H4 (cell line): ENCODE measurements at places on chromosomes 6 and 20. TPM values are rescaled to one million over a fixed set of nuclear protein-coding genes. Genes with fewer than 3 reads are reported as not detected.

ADGB gene
- not detected in 2 replicates for total RNA-seq

EPHA7 gene
- total RNA-seq, result 1.7 and 5.6 TPM in 2 replicates

PLG gene
- not detected in 2 replicates for total RNA-seq

DSP gene
- total RNA-seq, result 0.02 and 0.04 TPM in 2 replicates

- DNase-seq, result no peak
Observed at GRCh38 chr20:57215426-57215825, 51.0 kb downstream of the BMP7 start.

PM20D2 gene
- 4.7 and 4.9 TPM in 2 replicates for total RNA-seq

DNA sequence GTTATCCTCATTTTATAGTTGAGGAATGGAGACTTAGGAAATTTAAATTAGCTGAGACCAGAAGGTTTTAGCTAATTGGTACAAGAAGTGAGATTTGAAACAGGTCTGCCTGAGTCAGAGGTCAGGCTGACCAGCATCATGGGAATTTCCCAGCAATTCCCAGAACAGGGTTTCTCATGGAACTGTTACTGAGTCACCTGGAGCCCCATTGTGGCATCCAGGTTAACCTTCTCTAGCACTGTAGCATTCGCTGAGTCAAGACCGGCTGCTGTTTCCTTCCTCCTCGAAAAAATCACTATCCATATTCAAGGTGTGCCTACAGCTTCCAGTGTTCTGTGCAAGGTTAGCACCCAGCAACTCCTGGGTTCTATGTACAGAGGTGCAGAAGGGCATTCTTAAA, 238.0 kb upstream of the MAN1A1 start:
- DNase-seq, result no peak

ANGPT4 gene
- 0.53 and 1.3 TPM in 2 replicates for total RNA-seq

NKX2-4 gene
- 1.1 and 1.8 TPM in 2 replicates for total RNA-seq

- DNase-seq, result no peak
Observed at GRCh38 chr6:144666781-144667180, 381.6 kb downstream of the UTRN start.

LY6G6C gene
- total RNA-seq, result not detected in 2 replicates

PERP gene
- 40.0 and 47.8 TPM in 2 replicates for total RNA-seq

- DNase-seq, result no peak
Observed at GRCh38 chr20:16311756-16312155, 261.5 kb downstream of the KIF16B start.

- DNase-seq, result no peak
Observed at GRCh38 chr6:112413780-112414179, 66.7 kb downstream of the RFPL4B start.

- no peak for DNase-seq
Observed at GRCh38 chr20:47137231-47137870, 219.1 kb downstream of the ZMYND8 start.

DNA sequence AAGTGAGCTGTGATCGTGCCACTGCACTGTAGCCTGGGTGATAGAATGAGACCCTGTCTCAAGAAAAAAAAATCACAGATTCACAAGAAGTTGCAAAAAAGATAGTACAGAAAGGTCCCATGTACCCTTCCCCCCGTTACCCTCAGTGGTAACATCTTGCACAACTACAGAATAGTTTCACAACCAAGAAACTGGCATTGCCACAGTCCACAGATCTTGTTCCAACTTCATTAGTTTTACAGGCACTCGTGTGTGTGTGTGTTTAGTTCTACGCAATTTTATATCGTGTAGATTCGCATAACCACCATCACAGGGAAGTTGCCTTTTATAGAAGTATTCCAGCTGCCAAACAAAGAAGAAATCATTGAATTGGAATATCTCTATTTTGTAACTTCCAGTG, 19.1 kb downstream of the SPATA2 start:
- DNase-seq, result no peak

DNA sequence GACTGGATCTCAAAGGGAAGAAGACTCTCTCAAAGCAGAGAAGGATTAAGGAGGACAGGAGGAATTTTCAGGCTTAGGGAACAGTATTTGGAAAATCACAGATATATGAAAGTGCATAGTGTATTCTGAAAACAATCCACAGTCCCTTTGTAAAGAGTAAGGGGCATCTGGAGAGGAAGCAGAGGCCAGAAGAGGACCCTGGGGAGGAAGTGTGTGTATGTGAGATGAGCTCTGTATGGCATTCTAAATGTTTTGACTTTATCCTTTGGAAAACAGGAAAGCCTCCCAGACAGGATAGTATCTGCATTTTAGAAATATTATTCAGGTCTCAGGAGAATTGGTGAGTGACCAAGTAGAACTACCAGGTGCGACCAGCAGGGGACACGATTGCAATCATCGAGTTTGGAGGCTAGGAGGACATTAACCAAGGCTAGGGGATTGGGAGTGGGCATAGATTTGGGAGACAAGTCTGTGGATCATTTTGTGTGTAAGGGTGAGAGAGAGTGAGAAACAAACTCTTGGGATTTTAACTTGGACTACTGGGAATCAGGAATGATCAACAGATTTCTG, 38.3 kb upstream of the FAM184A start:
- DNase-seq, result no peak

HEY2 gene
- 0.93 TPM in 1 of 2 replicates, not detected in the other for total RNA-seq

- DNase-seq, result no peak
Observed at GRCh38 chr6:84804720-84805119, 40.3 kb upstream of the TBX18 start.

DNA sequence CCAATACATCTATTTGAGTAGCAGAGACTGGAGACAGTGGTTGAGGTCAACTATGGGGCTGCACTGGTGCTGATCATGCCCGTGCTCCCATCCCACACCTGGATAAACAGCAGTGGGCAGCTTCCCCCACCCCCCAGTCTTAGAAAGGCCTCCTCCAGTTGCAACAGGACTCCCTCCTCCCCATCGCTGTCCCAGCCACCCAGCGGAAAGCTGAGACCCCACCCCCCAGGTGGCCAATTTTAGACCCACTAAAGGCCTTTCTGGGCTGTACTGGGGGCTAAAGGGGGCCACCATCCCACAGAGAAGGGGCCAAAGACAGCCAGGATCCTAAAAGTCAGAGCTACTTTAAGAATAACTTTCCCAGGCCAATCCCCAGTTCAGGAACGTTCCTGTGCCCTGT, 1.2 kb upstream of the SSTR4 start:
- DNase-seq, result no peak

GRCh38 chr6:53918854-53919510, 124.2 kb downstream of the LRRC1 start:
- no peak for DNase-seq

AHCY gene
- 154 and 162 TPM in 2 replicates for total RNA-seq

- DNase-seq, result peak; percentile 57
Observed at GRCh38 chr20:51766994-51767866, 960 bp downstream of the ATP9A start.

GRCh38 chr6:54085541-54085940, 25.7 kb upstream of the MLIP start:
- DNase-seq, result no peak

DNA sequence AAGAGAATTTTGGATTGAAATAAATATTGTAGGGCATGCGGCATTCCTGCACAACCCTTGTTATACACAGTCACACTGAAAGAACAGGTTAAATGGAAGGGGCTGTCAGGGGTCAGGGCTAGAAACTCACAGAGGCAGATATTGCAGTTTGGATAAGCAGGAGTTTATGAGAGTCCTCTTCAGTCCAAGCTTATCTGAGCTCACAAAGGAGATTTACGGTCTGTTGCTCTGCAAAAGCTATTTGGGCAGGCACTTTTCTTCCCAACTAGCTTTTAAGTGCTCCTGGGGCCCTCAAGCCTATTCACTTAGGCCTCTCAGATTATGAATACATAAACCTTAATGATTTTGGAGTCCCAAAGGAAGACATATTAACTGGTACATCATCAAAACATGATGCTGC, 156.2 kb downstream of the SOX4 start:
- no peak for DNase-seq

DNA sequence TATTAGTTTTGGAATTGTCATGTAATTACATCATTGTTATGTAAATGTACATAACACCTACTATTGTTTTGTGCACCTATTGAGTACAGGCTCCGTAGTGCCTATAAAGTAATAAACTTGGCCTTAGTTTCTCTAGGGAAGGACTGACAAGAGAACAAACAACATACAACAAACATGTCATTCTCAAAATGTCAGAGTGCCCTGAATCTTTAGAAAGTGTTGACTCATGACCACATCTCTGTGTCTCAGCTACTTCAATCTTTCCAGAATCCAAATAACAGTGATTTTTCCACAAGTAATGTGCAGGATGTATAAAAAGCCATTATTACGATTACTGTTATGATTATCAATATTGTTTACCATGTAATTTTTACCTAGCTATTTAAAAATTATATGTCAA, 17.2 kb downstream of the LAMP5 start:
- no peak for DNase-seq

DNA sequence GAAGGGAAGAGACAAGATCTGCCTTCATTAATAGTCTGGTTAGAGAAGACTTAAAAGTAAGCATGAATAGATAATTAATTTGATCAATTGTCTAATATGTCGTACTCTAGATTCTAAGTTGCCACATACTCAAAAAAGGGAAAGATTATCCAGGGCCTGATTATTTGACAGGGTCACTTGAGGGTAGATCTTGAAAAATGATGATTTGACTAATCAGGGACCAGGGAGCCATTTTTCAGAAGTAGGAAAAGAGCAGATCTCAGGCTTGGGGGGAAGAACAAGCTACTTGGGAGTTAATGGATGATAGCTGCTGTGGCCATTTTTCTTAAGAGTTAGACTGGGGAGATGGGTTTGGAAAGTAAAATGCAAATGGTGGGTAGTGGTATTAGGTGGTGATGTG, 21.0 kb downstream of the ABCF1 start:
- DNase-seq, result no peak

DNA sequence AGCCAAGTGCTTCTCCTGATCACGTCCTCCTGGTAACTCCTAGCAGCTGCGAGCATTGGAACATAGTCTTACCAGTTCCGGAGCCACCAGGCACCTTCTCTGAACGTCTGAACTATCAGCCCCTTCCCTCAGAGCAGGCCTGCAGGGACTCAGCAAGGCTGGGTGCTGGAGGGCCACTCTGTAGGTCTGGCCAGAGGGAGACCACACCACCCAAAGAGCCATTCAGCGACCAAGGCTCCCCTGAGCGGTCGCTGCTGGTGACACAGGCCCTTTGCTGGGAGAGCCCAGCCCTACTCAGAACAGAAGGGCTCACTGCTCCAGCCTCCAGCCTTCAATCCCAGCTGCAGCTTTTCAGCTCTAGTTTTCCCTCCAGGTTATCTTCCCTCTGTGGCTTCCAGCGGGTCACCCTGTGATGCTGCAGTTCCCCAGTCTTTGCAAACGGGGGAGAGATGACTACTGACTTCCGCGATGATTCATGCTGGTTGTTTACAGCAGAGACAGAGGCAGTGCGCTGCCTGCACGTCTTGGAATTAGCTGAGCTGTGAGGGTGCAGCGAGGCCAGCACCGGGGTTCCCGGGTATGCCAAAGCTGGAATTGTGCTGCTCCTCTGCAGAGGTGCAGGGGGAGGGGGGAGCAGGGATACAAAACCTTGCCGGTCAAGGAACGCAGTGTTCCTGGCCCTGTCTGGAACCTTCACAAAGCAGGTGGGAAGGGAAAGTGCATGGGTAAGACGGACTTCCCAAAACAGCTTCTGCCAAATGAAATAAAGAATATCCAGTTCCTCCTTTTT, 161.4 kb downstream of the LY86 start:
- DNase-seq, result peak; percentile 92

PBX2 gene
- 14.3 and 17.4 TPM in 2 replicates for total RNA-seq

VIP gene
- total RNA-seq, result not detected in 2 replicates

GRCh38 chr6:139485742-139486475, 111.5 kb upstream of the CITED2 start:
- no peak for DNase-seq

GRCh38 chr6:5958921-5959320, 47.8 kb downstream of the NRN1 start:
- no peak for DNase-seq

- DNase-seq, result no peak
Observed at GRCh38 chr6:15475261-15475660, 187.6 kb downstream of the DTNBP1 start.
